Tibial nerve (tissue), 4 donors: ENCODE measurements at places on chromosomes 5 and 9.

DNA sequence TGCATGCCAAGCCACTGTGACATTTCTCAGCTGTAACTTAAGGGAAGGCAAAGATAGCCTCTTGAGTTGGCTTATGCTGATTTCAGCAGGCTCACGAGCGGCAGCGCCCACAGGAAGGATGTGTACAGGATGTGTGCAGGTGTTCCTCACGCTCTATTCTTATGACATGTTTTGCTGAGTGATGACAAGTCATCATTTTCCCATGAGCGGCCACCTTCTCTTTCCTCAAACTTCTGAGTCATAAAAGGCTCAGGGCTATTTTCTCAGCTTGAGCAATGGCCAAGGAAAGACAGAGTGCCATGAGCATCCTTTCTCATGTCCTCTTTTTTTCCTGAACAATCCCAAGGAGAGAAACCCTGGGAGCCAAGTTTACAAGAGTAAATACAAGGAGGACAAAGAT lies 365.9 kb downstream of the PLK2 start:
- DNase-seq, result no peak

DNA sequence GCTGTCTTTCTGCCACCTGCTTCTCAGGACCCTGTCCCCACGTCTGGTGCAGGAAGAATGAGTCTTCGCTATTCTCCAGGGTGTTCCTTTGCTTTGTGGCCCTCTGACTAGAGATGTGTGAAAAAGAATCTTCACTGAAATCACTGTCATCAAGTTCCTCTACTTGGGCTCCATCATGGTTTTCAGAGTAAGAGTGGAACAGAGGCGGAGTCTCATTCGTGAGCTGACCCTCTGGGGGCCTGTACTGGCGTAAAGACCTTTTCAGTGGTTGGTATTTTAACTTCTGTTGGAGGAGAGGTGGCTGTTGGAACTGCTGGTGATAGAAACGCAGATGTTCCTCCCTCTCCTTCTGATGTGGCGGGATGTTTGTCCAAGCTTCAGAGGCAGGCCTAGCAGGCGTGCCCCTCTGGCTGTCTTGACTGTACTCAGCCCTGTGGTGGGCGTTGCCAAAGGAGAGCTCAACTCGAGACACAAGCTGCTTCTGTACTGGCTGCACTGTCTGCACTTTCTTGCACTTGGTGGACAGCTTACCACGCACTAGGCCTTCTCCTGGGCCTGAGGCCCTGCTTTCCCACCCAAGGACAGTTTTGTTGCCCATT lies 72.0 kb downstream of the KIF24 start:
- peak; percentile 48 for DNase-seq

DNA sequence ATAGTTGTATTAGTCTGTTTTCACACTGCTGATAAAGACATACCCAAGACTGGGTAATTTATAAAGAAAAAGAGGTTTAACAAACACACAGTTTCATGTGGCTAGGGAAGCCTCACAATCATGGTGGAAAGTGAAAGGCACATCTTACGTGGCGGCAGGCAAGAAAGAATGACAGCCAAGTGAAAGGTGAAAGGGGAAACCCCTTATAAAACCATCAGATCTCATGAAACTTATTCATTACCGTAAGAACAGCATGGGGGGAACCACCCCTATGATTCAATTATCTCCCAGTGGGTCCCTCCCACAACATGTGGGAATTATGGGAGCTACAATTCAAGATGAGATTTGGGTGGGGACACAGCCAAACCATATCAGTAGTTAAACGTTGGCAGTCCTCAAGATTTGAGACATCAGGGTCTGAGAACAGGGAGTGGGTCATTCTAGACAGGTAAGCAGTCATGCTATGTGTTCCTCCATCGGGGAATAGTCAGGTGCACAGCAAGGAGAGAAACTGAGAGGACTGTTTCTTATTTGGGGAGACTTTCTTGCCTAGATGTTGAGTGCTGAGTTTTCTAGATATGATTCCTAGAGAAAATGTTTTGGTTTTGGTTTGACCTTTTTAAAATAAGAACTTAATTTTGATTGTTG lies 45.8 kb upstream of the ENTREP1 start:
- no peak for DNase-seq

- DNase-seq, result no peak
Measured at GRCh38 chr5:91652678-91653077, 269.6 kb upstream of the ARRDC3 start.

GRCh38 chr5:10699281-10699874 lies 61.7 kb downstream of the DAP start:
- DNase-seq, result no peak

DNA sequence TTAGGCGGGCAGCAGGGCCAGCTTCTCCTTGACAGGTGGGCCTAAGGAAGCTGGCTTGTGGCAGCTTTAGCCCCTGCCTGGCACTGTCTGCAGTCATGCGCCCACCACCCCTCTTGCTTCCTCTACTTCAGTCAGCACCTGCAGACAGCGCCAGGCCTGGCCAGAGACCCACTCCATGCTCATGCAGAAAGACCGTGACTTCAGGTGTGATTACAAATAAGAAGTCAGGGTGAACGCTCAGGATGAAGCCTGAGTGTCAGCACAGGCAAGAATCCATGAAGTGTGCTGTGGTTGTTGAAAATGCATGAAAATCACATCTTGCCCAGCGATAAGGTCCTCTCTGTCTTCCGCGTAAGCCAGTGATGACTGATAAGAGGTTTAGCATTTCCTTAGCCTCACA lies 3.4 kb downstream of the CSF2 start:
- no peak for DNase-seq

DNA sequence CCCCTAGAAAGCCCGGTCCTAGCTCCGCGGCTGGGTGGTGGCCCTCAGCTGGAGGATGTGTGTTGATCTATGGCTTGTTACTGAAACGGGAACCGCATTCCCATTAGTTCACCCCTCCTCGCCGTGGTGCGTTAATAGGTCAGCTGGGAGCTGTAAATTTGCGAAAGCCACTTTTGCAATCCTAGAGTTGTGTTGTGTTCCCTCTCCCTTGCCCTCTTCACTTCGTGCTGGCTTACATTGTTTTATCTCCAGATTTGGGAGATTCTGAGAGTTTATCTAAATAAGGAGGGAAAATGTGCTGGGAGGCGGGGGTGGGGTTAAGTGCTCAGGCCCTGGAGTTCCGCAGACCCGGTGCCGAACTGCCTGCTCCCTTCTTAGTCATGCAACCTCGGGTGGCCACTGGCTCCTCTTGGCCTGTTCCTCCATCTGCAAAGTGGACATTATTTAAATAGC lies 62.8 kb downstream of the HMCN2 start:
- DNase-seq, result peak; percentile 81

GRCh38 chr9:88537761-88538091 lies 2.7 kb downstream of the NXNL2 start:
- peak; percentile 62 for DNase-seq

- no peak for DNase-seq
Measured at GRCh38 chr9:2116073-2116472, 100.9 kb downstream of the SMARCA2 start.

DNA sequence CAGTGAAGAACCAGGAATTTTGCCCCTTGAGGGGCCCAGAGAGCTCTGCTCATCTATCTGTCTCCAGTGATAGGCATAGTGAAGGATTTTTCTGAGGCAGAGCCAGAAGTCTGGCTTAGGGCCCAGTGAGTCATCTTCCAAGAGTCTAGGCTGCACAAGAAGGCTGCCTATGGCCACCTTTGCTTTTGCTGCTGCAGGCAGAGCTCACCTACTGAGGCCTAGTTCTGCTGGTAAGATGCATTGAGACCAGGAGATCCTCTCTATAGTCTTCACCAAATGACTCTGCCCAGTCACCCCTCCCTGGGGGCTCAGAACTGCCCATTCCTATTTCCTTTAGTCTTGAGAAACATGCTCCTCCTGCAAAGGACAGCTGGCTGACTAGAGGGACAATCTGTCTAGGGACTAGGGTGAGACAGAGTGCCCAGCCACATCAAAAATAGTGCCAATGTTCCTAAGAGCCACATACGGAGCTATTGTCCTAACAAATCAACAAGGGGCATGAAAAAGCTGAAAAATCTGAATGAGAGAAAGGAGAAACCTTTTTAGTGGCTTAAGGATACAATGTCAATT lies 40.3 kb upstream of the CDKN2AIPNL start:
- DNase-seq, result peak; percentile 62

- DNase-seq, result no peak
Measured at GRCh38 chr9:132156262-132156661, 5.6 kb upstream of the NTNG2 start.

- DNase-seq, result no peak
Measured at GRCh38 chr5:80061547-80061946, 26.4 kb downstream of the THBS4 start.

DNA sequence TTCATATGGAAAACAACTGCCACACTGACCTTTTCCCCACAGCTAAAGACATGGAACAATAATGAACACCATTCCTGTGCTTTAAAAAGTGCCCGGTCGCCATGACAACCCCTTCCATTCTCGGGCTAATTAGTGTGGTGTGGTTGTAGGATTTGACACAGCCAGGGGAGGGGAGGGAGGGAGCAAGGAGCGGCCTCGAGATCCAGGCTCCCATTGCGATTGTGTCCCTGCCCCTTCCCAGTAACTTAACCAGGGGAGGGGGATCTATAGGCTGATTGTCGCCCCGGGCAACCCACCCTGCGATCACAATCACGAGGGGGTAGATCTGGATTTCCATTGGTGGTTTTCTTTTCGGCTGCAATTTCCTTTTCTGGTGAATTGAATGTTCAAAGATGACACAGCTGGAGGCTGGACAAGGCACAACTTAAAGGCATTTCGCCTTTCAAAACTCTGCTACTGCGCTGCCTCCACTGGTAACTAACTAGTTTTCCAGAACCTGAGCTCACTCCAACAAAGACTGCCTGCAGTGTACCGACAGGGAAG lies 96.7 kb upstream of the RETREG1 start:
- no peak for DNase-seq

GRCh38 chr9:5393497-5393896 lies 44.2 kb downstream of the PLGRKT start:
- DNase-seq, result no peak

DNA sequence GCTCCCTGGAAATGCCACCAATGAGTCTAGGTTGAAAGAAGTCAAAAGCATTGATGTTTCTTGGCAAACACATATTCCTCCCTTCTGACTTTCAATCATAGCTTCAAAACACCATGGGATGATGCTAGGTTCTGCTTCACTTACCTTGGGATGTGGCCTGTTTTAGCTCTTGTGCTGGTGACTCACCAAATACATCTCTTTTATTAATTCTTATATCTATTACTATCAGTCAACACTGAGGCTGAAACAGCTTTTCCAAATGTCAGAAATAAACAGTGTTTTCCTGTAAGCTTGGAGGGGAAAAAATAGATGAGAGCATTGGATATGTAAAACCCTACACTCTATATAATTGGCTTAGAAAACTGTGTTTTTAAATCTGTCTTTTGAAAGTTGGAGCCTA lies 245.4 kb upstream of the NREP start:
- no peak for DNase-seq

DNA sequence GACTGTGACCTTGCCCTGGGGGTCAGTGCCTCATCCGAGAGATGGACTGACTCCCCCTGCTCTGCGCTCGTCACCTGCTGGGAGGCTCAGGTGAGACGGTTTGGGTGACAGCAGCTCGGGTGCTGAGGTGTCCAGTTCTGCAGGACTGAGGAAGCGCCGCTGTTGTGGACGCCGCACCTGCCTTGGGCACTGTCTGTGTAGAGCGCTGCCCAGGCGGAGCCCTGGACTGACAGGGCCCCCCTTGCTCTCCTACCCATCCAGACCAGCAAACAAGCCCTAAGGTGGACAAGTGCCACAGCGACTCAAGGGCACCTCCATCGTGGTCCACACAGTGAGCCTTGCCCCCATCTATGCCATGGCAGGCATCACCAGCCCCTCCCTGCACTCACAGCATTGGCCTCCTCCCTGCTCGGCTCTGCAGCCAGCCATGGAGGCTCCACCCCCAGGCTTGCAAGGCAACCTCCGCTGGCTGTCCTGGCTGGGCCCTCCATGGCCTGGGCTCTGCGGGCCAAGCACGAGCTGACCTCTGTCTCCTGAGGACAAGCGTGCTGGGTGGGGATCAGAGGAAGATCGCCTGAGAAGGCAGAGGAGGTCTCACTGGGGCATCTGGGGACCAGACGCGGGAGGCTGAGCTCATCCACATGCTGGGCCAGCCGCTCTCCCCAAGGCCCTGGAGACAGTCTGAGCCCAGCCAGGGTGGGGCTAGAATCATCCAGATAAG lies 87.1 kb upstream of the COL5A1 start:
- no peak for DNase-seq

DNA sequence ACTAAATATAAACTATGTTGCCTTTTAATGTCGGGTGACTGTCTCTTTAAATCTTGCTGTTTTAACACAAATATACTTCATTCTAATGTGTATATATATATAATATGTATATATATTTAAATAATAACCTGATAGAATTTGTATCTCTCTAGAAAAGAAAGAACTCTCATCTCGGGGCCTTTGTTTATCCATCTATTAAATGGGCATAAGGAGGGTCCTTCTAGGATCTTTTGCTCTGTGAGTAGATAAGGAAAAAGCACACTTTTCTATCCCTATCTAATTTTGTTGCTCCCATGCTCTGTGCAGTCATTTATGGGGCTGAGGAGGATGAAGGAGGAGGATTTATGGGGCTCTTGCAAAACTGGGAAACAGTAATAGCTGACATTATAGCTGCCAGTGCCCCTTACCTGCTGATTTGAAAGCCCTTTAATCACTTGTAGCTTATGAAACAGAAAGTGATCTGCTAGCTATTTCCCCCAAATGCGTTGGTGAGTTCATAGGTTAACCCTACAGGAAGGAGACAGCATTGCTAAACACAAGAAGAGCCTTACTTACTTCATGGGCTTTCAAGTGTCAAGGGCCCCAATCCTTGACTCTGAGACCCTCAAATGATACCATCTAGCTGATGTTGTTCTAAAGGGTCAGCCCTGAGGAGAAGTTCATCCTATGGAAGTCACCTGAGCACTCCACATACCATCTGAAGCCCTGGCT lies 5.8 kb upstream of the PPARGC1B start:
- no peak for DNase-seq

DNA sequence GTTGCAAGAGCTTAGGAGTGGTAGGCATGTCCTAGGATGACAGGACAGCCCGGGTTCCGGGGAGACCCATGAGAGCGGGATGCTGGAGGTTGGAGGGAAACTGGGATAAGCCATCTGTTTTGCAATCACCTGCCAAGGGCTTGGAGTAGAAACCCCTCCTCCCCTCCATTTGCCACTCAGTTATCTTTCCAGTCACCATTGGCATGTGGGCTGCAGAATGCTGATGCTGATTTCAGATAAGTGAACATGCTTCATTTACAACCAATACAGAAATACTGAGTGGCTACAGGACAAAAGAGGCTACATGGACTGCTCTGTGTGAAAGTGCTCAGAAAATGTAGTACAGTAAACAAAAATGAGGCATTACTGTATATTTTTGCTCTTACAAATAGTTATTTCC lies 93.4 kb upstream of the KIF2A start:
- no peak for DNase-seq

GRCh38 chr5:56910210-56910965 lies 992 bp downstream of the SETD9 start:
- DNase-seq, result peak; percentile 46

DNA sequence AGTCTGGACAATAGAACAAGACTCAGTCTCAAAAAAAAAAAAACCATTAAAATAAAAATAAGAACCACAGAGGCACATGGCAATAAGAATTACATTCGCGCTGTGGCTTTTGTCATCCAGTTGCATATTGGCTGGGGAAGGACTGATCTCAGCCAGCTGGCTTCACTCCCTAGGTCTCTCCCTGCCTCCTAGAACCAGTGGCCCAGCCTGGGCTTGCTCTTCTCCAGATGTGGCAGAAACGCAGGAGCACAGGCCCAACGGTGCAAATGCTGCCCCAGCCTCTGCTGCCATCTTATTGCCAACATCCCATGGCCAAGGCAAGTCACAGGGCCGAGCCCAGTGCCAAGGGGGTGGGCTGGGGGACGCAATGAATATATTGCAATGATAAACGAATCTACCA lies 37.0 kb downstream of the NKX2-5 start:
- no peak for DNase-seq
